ENCODE measurements at places on chromosomes 7 and 10. TPM values are rescaled to one million over a fixed set of nuclear protein-coding genes. Genes with fewer than 3 reads are reported as not detected.

- DNase-seq, result peak; percentile 64
- H3K27ac ChIP-seq, result no peak overlapping the region
- peaks cover 10% of the 10 kb centered on the region for H3K4me1 ChIP-seq
- peaks cover 7% of the 10 kb centered on the region for H3K27me3 ChIP-seq
- no peaks in the 10 kb centered on the region for H3K36me3 ChIP-seq
These were observed 552.2 kb upstream of the ANKRD30A start for GRCh38 chr10:36573246-36573645.

DNA sequence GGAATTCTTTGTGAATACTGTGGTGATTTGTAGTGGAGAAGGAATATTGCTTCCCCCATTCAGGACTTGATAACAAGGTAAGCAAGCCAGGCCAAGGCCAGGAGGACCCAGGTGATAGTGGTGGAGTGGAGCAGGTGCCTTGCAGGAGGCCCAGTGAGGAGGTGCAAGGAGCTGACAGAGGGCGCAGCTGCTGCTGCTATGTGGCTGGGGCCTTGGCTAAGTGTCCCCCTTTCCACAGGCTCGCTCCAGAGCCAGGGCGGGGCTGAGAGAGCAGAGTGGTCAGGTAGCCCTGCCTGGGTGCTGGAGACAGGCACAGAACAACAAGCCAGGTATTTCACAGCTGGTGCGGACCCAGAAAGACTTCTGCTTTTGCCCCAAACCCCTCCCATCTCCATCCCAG is 162.9 kb downstream of the EGFR start:
- DNase-seq, result no peak
- no peak overlapping the region for H3K4me3 ChIP-seq
- no peaks in the 10 kb centered on the region for H3K27me3 ChIP-seq
- H3K4me1 ChIP-seq, result peaks cover 6% of the 10 kb centered on the region

- H3K4me1 ChIP-seq, result peaks cover 9% of the 10 kb centered on the region
- no peak overlapping the region for H3K27ac ChIP-seq
- H3K4me3 ChIP-seq, result no peak overlapping the region
These were observed 18.0 kb upstream of the SFR1 start for GRCh38 chr10:104103956-104104355.

- H3K27me3 ChIP-seq, result no peaks in the 10 kb centered on the region
- no peaks in the 10 kb centered on the region for H3K4me1 ChIP-seq
- no peak for DNase-seq
These were observed 31.1 kb upstream of the LRRN3 start for GRCh38 chr7:111059833-111060232.

The ATOH7 gene
- not detected for total RNA-seq
